Fibroblast of villous mesenchyme (primary cell): ENCODE measurements at places on chromosomes 5 and 9. TPM values are rescaled to one million over a fixed set of nuclear protein-coding genes. Genes with fewer than 3 reads are reported as not detected.

The TMCO6 gene
- total RNA-seq = 7.7 and 8.6 TPM in 2 replicates

The ANKRD18B gene
- 0.97 TPM in 1 of 2 replicates, not detected in the other for total RNA-seq

The THBS4 gene
- under 0.01 and 0.32 TPM in 2 replicates for total RNA-seq

The SLC36A1 gene
- total RNA-seq = 10.4 and 12.2 TPM in 2 replicates

The IRX4 gene
- total RNA-seq = not detected in 2 replicates

The PCA3 gene
- total RNA-seq = under 0.01 TPM in 1 of 2 replicates, not detected in the other

The OLFM1 gene
- total RNA-seq = 0.43 and 0.64 TPM in 2 replicates

The ZBTB6 gene
- 11.6 and 20.3 TPM in 2 replicates for total RNA-seq

The SLC6A7 gene
- total RNA-seq = under 0.01 TPM in 2 replicates
